ENCODE measurements at places on chromosomes 6 and 20. TPM values are rescaled to one million over a fixed set of nuclear protein-coding genes. Genes with fewer than 3 reads are reported as not detected.

The DOK5 gene
- 5.2 TPM for total RNA-seq

DNA sequence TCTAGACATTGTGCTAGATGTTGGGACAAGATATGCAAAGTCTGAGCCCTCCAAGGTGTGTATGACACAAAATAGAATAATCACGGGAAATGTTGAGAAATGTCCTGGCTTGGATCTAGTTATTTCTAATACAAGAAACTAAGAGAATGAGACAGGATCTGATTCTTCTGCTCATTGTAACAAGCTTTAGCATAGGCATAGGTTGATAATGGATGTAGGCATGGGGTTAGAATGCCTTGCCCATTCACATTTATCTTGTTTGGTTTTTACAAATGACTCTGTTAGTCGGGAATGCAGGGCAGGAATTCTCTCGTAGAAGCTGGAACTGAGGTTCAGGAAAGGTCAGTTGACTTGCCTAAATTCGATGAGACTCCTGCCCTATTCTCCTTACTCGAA lies 1.5 kb upstream of the SLC26A8 start:
- DNase-seq, result no peak

GRCh38 chr20:59300333-59301081 lies at the start of gene EDN3:
TSS of gene EDN3 (plus strand) at chr20:59300611. CDS start at chr20:59300813, 202 bp downstream.
- no peak for DNase-seq

GRCh38 chr6:28727559-28728211 lies 196.1 kb downstream of the TRIM27 start:
- no peak for DNase-seq

DNA sequence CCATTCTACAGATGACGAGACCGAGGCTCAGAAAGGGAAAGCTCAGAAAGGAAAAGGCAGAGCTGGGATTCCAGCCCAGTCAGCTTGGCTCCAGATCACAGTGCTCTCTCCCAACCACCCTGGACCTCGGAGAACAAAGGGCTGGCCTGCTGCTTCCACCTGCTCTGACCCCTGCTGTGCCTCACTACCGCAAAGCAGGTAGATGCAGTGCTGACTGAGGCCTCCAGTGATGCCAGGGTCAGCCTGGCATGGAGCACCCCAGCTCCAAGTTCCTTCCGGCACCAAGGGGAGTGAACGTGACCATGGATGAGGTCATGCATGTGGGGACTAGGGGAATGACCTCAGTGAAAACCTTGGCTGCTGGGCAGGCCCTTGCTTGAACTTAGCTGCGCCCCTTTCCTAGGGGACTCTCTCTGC lies 20.7 kb upstream of the TLDC2 start:
- DNase-seq, result no peak

DNA sequence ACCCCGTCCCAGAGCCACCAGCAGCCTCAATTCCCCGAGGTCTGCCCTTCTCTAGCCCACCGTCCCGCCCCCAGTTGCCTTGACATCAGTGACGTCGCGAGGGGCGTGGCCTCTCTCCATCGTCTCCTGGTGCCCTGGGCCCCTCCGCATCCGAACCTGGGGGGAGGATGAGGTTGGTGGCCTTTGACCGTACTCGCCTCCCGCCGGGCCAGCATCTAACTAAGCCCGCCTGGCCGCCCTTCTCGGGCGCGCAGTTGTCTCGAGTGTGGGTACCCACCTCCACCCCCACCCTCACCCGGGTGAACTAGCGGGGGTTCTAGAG lies 5.5 kb upstream of the ARMC12 start:
- peak; percentile 95 for DNase-seq

The OR2J3 gene
- not detected for total RNA-seq

GRCh38 chr6:166958926-166959861 lies 2.8 kb upstream of the RNASET2 start:
- no peak for DNase-seq

- no peak for DNase-seq
Measured at GRCh38 chr6:139690007-139690406, 315.6 kb upstream of the CITED2 start.

The BTN1A1 gene
- not detected for total RNA-seq

DNA sequence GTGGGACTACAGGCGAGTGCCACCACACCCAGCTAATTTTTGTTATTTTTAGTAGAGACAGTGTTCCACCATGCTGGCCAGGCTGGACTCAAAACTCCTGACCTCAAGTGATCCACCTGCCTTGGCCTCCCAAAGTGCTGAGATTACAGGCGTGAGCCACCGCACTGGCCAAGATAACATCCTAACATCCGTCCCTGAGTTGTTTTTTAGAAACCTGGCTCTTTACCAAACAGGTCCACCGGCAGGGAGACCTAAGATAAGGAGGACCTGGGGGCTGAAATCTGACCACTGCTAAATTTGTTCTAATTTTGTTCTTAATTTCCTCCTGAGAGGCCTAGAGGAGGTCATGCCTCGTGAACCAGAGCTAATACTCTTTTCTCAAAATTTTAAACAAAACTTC lies 20.5 kb downstream of the CTCFL start:
- DNase-seq, result no peak

GRCh38 chr6:23202207-23202606 lies 632.8 kb downstream of the HDGFL1 start:
- no peak for DNase-seq

GRCh38 chr20:53688085-53688484 lies 94.4 kb upstream of the ZNF217 start:
- no peak for DNase-seq

Data from heart left ventricle (tissue), 16 donors.